Brain pericyte (primary cell): ENCODE measurements at places on chromosomes 4 and X.
A peak's percentile ranks its signal among the peaks of the same experiment; 100 is the strongest.

DNA sequence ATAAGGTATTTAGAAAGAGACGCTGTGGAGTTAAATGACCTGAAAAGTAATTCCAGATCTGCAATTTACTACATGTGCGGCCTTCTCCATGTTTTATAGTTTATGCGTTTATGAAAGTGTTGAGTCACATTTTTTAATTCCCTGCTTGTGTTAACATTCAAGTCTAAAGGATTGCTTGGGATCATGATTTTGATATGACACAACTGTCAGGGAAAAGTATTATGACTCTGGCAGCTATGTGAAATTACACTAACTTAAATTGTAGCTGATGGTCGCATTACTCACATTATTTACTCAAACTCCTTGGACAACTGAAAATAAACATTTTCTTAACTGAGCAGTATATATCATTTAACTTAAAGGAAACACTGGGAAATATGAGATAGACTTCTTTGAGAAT lies 14.3 kb upstream of the GABRB1 start:
- no peak for DNase-seq

- no peak for DNase-seq
These were observed 49.6 kb downstream of the RRAGB start for GRCh38 chrX:55767100-55767499.

DNA sequence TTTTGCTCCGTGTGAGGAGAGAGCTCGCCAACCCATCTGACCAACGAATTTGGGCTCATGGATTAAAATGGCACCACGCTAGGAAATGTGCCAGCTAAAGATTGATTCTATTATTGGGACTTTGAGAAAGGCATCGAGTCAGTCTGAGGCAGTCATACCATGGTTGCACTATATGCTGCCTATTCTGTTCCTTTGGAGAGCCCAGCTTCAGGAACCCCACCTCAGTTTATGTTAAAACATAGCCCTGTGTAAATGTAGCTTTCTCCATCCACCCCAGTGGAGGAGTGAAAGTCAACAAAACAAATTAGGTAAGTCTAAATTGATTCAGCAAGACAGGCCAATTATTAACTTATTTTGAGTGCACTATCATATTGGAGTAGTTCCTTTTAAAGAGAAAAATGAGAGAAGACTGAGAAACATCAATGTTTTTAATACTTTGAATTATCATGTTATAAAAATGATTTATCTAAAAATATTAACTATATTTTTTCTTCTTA lies 24.5 kb upstream of the ADH7 start:
- DNase-seq, result no peak

DNA sequence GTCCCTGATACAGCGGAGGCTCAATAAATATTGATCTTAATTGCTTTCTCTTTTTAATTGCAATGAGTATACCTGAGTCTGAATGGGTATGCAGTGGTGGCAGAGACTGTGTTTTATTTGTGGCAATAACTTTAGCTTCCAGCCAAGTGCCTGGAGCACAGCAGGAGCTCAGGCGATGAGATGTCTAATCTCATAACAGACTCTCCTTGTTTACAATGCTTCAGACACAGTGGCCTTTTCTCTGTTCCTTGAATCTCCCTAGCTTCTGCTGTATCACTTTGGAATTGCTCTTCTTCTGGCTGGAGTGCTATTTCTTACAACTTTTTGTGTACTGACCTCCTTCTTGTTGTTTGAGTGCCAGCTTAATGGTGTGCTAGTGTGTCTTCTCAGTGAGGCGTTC lies 91.5 kb upstream of the UNC5C start:
- DNase-seq, result no peak

- no peak for DNase-seq
These were observed 70.4 kb downstream of the ELOVL6 start for GRCh38 chr4:110128029-110128428.

GRCh38 chrX:131704136-131704695 lies 160.3 kb downstream of the OR13H1 start:
- DNase-seq, result no peak

- peak; percentile 94 for DNase-seq
These were observed 5.4 kb downstream of the HTRA3 start for GRCh38 chr4:8274765-8275547.

- DNase-seq, result no peak
These were observed 150.5 kb downstream of the ARSF start for GRCh38 chrX:3191796-3192195.

GRCh38 chr4:89889289-89889688 lies 5.4 kb upstream of the MMRN1 start:
- no peak for DNase-seq

DNA sequence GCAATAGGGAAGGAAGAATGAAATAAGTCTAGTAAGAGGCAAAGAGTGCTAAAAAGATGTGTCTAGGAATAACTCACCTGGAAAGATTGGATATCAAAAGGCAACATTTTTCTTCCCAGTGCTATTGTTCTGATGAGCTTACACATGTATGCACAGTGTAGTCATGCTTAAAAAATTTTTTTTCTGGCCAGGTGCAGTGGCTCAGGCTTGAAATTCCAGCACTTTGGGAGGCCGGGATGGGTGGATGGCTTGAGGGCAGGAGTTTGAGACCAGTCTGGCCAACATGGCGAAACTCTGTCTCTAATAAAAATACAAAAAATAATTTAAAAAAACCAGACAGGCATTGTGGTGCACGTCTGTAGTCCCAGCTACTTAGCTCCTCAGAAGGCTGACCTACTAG lies 795.8 kb upstream of the IGFBP7 start:
- no peak for DNase-seq

DNA sequence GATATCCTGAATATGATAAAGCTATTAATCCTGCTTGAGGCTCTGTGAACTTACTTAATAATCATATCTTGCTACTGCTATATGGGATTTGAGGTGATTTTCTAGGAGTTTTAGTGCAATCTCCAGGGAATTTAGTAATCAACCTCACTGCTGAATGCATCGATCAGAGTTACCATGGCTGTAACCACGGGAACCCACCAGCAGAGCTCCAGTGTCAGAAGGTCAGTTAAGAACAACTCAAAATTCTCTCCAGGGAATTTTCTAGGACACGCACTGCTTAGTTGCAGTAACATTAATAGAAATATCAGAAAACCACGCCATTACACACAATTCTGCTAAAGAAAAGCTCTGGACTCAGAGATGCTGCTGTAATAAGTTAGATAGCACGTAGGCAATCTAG lies 1477.2 kb upstream of the TENM3 start:
- DNase-seq, result no peak

DNA sequence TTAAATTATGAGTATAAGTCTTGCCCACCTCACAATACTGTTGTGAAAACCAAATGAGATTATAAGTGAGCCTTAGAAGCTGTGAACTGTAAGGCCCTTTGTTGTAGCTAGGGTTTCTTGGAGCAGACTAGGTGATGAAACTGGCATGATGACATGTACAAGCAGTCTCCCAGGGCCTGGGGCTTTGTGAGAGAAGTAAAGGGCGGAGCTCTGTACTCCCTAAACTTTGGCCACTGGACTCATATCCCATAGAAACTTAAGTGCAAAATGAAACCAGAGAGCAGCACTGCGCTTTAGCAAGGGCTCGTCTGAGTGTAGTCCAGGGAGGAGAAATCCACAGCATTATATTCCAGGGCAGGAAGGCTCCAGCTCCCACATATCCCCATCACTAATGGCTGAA lies 385.6 kb upstream of the FGF16 start:
- DNase-seq, result no peak

DNA sequence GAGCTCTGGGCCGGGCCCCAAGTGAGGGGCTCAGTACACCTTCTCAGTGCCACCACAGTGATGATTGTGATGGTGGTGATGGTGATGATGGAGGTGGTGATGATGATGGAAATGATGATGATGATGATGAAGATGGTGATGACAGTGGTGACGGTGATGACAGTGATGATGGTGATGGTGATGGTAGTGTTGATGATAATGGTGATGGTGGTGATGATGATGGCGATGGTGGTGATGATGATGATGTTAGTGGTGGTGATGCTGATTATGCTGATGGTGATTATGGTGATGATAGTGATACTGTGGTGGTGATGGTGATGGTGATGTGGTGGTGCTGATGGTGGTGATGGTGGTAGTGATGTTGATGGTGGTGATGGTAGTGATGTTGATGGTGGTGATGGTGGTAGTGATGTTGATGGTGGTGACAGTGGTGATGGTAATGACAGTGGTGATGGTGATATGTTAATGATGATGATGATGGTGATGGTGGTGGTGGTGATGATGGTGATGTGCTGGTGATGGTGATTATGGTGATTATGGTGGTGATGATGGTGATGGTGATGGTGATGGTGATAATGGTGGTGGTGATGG lies 29.9 kb downstream of the HMX1 start:
- no peak for DNase-seq

DNA sequence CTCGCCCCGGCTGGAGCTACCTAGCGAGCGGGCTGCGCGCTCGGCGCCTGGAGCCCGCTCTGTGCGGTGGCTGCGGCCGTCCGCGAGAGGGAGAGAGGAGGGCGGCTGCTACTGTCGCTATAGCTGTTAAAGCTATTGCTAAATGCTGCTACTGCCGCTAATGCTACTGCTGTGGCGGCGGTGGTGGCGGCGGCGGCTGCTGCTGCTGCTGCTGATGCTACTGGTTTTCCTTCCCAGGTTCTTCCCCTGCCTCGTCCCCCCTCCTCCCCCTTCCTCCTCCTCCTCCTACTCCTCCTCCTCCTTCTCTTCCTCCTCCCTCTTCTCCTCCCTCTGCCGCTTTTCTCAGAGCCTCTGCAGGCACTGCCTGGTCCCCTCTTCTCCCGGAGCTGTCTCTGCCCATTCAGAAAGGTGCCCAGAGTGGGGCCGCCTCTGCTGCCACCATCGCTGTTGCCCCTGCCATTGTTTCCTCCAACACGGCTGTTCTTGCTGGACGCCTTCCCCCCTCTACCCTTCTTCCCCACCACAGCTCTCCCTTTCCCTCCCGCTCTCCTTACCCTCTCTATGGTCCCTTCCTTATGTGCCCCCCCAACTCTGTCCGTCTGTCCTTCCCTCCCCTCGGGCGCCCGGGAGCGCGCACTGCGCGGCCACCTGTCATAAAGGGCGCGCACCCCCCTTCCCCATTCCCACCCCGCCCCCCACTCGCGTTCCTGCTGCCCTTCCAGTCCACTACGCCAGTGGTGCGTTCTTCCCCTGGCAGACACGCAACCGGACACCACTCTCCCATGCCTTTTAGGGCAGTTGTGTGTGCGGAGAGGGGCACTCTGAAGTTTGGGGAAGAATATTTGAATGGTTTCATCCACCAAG lies at the start of gene NEXMIF:
TSS of gene NEXMIF (minus strand) at position 228 of the 864 bp plus-strand sequence.
- DNase-seq, result no peak

GRCh38 chr4:16952462-16952871 lies 54.0 kb upstream of the LDB2 start:
- no peak for DNase-seq

- DNase-seq, result no peak
These were observed 216.1 kb upstream of the TLL1 start for GRCh38 chr4:165656829-165657490.

DNA sequence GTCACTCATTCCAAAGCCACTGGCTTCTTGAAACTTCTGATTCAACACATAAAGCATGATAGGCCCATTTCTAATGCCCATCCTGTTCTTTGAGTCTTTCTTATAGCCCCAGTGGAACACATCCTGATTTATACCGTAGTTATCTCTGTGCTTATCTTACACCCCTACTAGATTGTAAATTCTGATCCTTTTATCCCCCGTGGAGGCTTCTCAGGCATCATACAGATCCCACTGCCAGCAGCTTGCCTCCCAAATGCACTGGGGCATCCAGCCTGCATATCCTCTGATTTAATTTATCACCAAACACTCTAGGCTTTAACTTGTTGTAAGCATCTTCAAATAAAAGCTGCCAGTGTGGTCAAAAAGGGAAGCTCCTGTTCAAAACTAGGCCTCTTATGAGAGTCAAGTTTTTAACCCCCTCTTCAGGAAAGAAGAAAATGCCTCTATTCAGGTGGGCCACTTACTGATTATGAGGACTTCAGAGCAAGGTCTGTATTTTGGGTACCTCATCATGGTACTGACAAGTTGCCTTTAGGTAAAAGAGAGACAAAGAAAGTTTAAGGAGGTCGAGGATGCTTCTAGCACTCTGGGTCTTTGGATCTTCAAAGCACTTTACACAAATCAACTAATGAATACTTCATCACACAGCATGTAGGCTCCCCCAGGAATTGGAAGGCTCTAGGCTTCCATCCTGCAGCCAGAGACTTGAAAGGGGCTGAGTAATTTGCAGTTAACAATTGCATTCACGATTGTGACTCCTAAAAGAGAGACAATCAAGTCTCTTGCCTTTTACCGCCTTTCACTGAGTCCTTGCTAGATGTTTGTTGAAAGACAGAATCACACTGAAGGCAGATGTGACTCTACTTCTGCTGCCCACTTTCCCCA lies 95.8 kb upstream of the LDB2 start:
- no peak for DNase-seq

DNA sequence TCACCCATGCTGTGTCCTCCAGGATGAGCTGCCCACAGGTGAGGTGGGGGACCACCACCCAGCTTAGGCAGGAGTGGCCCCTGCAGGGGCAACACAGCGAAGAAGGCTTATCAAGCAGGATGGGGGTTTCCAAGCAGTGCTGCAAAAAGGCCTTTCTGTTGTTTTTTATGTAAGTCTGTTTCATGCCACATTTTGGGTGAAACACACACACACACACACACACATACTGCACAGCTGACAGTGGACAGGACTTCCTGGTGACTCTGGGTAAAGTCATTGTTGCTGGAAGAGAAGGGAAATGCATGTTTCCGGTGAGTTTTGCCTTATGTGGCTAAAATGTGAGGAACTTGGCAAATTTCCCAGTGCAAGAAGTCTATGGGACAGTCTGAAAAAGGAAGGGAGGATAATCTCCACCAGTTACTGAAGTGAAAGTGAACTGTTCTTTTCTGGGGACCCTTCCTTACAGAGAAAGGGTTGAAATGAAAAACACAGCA lies 119.2 kb downstream of the IRF2 start:
- peak; percentile 56 for DNase-seq

DNA sequence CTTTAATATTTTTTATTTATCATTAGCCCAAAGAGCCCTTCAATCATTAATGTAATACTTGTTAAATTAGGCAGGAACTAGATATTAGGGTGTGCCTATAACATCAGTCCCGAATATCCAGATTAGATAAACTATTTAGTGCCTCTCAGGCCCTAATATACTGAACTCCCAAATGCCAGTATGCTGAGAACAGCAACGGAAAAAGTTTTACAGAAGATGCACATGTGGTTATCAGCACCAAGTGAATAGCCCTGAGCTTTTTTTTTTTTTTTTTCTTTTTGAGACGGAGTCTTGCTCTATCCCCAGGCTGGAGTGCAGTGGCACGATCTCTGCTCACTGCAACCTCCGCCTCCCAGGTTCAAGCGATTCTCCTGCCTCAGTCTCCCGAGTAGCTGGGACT lies 13.0 kb upstream of the ELF2 start:
- DNase-seq, result no peak

DNA sequence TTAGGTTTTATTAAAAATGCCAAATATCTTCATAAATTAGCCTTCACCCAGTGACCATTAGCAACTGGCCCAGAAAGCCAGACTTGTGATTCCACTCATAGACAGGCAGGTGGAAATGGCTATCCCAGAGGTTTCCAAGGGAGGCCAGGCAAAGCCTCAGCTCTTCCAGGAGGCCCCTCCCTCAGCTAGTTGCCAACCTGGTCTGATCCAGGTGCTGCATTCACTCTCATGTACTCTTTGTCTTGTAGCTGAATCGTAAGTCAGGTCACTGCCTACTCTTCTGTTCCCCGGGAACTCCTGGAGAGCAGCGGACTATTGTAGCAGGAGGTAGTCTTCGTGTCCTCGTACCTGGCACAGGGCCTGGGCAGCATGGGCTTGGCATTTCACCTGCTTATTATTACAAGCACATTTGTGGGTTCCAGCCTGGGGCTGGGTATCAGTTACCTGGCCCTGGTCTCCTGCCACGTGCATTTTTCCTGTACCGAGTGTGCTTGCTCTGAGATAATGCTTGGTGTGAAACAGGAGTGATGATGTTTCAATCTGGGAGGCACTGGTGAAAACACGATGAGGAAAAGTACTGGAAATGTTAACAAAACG lies 101.6 kb downstream of the FAM193A start:
- no peak for DNase-seq
